ENCODE measurements at places on chromosomes 3 and 15.
A peak's percentile ranks its signal among the peaks of the same experiment; 100 is the strongest.

- peak; percentile 52 for DNase-seq
Measured at GRCh38 chr15:70722266-70723121, 40.9 kb downstream of the UACA start.

DNA sequence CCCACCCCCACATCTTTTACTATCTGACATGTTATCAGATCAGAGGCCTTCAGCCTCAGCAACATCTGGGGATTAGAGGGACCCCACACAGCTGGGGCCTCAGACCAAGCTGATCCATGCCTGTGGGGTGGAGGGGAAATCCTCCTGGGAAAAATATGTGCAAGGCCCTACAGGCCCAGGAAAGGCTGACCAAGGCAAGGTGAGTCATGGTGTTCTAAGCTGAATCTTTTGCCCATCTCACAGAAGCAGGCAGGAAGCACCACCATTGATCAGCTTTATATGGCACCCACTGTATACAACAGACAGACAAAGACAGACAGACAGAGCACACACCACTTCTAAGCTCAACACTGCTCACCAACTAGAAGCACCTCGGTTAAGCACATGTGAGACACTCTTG is 12.4 kb upstream of the PARP6 start:
- DNase-seq = no peak

DNA sequence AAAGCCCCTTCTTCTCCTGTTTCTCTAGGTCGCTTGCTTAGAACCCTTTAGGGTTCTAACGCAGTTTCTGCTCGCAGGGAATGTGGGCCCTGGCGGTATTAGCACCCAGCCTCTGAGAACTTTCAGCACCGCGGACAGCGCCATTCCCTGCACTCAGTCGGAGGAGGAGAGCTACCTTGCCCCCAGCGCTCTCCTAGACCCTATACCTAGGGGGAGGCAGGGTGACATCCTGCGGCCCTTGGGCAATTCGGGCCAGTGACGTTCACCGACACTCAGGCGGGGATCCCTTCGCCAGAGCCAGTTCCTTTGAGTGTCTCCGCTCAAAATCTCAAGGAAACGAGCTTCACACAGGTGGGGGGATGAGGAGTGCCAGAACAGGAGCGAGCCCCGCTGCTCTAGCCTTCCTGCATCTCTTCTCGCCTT is 1.3 kb downstream of the SLC7A14 start:
- peak; percentile 93 for DNase-seq

GRCh38 chr15:33559207-33559890 is 248.6 kb downstream of the RYR3 start:
- peak; percentile 88 for DNase-seq

- peak; percentile 23 for DNase-seq
Measured at GRCh38 chr3:40901298-40901697, 298.0 kb upstream of the CTNNB1 start.

GRCh38 chr3:145899241-145899640 is 261.7 kb downstream of the PLOD2 start:
- no peak for DNase-seq

DNA sequence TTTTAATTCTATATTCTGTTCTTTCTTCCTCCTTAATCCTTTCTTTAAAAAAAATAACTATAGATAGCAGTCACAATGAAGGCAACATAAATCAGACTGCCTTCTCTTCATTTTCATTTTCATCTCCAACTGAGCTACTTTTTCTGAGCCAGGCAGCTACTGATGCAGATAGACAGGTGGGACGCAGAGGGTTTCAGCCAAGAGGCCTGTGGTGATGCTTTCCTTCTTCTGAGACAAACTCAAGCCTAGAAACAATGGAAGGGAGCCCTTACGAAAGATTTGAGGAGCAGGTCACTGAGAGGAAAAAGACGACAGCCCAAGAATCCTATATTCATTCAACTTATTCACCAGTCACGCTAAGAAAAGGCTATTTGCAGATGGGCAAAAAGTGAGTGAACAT is 220.0 kb upstream of the MLF1 start:
- no peak for DNase-seq

- no peak for DNase-seq
Measured at GRCh38 chr15:96123630-96124187, 206.8 kb upstream of the NR2F2 start.

DNA sequence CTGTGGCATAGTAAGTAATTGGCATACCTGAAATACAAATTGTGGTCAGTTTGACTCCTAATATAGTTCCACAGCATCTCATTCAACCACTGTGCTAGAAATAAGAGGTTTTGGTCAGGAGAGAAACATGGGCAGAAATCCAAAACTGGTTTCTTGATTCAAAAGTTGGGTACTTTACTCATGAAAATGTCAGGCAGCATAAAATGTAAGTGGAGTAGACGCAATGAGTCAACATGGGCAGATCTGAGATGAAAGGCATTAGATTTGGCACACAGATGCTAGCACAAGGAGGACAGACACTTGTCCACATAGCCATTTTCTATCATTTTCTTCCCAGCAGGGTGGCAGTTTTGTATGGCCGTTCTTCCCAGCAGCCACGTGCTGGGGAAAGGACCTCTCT is 255.8 kb upstream of the CDIN1 start:
- no peak for DNase-seq

GRCh38 chr3:185976977-185977678 is 39.3 kb upstream of the TRA2B start:
- DNase-seq = peak; percentile 75

- no peak for DNase-seq
Measured at GRCh38 chr3:111595232-111595631, at the start of gene ZBED2. TSS of gene ZBED2 (minus strand) at chr3:111595346. CDS start at chr3:111594201, 1,145 bp downstream.

GRCh38 chr3:124428372-124429128 is 301.7 kb upstream of the UMPS start:
- no peak for DNase-seq

- DNase-seq = no peak
Measured at GRCh38 chr3:103968751-103969150, 1398.0 kb upstream of the ALCAM start.

DNA sequence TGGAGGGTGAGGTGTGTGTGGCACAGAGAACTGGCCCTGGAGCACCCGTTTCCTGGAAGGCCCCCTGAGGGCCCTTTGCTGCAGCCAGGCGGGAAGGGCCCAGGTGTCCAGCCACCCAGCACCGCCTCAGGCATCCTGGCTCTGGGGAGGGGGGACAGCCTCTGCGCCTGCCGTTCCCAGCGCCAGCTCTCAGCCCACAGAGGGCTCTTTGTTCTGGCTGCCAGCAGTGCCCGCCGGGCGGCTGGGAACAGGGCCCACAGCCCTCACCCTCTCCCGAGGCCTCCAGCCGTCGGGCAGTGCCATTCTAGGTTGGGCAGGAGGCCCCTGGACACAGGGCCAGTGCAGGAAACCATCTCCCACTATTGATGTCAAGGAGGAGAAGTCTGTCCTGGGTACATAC is 8.3 kb downstream of the SLC38A3 start:
- DNase-seq = no peak
